ELF-1 (cell line): ENCODE measurements at places on chromosomes 2 and 18.

DNA sequence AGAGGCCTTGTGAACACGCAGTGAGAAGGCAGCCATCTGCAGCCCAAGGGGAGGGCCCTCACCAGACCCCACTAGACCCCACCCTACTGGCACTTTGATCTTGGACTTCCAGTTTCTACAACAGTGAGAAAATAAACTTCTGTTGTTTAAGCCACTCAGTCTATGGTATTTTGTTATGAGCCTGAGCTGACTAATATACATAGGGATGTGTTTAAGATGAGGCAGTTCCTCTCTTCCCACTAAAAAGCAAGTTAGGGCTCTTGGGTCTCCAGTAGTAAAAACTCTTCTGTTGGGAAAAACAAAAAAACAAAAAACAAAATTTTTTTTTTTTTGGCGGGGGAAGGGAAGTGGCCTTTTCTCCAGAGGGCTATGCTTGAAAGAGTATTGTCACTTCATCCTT is 233.2 kb upstream of the SMAD7 start:
- DNase-seq: no peak

- no peak for DNase-seq
Measured at GRCh38 chr2:133773854-133774653, 205.8 kb upstream of the NCKAP5 start.

DNA sequence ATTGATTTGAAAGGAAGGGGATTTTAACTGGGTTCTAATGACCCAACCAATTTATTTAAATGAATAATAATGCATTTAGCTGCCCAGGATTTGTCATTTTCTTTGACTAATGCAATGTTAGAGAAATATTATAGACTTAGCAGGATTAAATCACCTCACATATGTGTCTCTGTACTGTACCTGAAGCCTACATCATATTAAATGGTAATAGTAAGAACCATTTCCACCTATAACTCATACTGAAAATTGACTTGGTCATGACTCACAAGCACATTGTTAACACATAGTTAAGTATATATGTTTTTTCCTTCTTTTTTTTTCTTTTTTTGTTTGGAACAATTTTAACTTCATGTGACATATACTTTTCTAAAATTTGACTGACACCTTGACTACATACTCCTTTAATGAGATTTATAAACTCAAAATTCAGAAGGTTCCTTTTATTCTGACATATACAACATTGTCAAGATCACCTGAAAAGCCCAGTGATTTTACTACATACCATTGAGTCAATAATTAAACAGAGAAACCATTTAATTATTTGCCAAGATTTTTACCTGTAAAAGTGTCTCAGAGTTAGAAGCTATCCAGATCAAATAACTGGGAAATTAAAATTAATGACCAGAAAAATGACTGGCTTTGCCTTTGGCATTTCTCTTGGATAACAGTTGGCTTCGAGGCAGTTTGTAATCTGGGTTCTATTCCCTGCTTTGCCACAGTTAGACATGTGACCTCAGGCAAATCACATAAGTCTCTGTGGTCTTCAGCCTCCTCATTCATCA is 58.8 kb upstream of the CDC42EP3 start:
- DNase-seq: no peak

DNA sequence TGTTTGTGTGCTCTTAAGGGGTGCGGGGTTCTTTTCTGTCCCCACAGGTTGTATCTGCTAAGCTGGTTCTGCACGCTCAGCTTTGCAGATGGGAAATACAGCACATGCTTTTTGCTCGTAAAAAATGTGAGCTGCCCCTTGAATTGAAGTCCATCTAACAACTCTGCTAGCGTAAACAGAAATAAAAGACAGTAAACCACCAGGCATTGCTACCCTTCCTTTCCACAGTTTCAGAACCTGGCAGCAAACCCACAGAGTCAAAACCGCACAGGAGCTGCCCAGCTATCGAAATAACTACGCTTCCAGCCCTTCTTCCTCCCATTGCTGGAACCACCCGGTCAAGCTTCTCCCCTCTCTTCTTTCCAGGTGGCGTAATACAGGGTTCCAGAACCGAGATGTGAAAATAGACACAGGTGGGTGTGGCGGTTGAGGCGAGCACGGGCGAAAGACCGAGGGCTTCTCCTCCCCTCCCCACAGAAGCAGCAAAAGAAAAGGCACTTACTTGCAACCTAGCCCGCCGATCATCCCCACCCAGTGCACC is 479 bp downstream of the SCN9A start:
- no peak for DNase-seq

DNA sequence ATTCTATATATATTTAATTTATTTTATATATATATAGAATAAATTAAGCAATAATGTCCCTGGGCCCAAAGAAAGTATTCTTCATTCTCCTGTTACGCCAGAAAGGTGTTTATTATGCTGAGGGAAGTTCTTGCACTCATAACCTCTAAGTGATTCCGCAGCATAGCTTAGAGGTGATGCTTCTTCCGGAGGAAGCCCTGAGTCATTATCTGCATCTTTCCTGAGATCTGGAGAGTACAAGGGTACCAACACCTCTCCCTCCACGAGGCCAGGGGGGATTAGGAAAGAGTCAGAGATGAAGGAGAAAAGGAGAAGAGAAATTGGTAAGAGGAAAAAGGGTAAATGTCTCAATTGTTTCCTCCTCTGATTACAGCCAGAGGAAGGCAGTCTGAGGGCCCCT is 43.1 kb upstream of the RTN4 start:
- no peak for DNase-seq

- no peak for DNase-seq
Measured at GRCh38 chr2:232234922-232235615, 143.5 kb upstream of the ALPP start.

DNA sequence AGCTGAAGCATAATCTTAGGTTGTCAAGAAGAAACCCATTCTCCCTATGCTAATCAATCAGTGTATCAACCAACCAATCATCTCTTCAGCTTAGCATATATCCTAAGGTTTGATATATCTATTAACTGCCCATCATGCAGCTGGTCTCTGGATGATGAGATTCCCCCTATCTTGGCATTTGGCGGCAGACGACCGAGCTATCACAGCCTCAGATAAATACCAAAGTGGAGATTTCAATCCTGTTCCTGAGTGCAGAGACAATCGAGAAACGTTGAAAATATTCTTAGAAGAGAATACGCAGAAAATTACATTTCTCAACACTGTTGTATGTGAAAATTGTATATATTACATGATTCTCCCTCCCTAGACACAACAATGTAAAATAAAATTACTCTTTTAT is 259.0 kb upstream of the SIX3 start:
- no peak for DNase-seq

DNA sequence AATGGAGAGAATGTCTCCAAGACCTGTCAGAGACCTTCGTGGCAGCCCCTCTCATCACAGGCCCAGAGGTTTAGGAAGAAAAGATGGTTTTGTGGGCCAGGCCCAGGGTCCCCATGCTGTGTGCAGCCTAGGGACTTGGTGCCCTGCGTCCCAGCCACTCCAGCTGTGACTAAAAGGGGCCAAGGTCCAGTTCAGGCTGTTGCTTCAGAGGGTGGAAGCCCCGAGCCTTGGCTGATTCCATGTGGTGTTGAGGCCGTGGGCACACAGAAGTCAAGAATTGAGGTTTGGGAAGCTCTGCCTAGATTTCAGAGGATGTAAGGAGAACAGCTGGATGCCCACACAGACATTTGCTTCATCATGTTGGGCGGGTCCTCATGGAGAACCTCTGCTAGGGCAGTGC is 45.1 kb upstream of the ACTR2 start:
- no peak for DNase-seq

DNA sequence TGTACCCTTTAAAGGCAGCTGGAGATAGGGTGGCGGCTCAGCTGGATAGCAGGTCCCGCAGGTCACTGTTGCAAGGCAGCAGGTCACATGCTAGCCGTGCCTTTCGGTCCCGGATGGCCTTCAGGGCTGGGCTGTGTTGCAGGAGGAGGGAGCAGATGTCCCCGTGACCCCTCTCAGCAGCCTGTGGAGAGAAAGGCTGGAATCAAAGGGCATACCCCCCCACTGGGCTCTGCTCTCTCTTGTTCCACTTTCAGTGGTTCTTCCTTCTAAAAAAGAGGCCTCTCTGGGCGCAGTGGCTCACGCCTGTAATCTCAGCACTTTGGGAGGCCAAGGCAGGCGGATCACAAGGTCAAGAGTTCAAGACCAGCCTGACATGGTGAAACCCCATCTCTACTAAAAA is 4.4 kb upstream of the ANKRD23 start:
- DNase-seq: peak; percentile 58

GRCh38 chr18:75678627-75679026 is 251.1 kb upstream of the SMIM21 start:
- DNase-seq: no peak

DNA sequence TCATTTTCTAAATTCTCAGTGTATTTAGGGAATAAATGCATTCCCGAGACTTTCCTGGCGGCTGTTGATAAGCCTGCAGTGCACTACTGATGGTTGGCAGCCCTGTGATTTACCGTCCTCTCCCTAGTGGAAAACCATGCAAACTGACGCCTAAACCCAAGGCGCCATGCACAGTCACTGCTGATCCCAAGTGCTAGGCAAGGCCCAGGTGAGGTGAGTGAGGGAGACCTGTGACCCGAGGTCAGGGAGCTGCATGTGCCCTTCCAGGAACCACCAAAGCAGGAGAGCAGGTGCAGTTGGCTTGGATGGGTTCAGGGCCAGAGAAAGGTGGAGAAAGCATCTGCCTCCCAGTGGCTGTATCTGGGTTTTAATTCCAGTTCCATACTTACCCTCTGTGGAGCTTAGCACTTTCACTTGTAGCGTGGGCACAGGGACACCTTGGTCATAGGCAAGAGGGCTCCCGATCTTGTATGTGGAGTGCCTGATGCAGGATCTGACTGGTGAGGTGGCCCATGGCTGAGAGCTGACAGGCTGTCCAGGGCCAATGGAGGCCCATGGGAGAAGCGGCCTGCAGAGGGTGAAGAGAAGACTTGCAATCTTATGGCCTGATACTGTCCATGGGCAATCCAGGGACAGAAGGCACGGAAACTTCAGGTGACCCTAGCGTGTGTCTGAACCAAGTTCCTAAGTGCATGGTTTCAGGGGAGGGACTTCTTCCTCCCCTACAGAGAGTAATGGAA is 131.3 kb downstream of the SH3RF3 start:
- no peak for DNase-seq

- DNase-seq: no peak
Measured at GRCh38 chr2:66704786-66705185, 269.9 kb downstream of the MEIS1 start.

- no peak for DNase-seq
Measured at GRCh38 chr2:64036034-64036705, 16.9 kb upstream of the VPS54 start.

DNA sequence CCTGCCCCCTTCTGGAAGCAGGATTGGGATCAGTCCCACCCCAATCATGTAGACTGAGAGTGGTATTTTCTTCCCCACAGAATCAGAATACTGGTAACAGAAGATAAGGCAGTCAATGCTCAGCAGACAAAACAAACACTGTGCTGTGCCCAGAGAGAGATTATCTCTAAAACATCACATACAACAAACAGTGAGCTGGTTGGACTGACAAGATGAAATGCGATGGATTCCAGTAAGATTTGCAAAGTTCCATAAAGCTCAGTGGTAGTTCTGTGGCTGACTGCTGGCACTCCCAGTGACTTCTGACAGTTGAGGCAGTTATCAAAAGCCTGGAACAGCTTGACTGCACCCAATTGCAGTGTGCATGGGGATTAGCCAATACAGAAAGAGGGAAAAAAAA is 311.5 kb upstream of the MGAT5 start:
- no peak for DNase-seq

- peak; percentile 46 for DNase-seq
Measured at GRCh38 chr18:26103579-26103978, 13.2 kb upstream of the SS18 start.
